ENCODE measurements at places on chromosomes 2 and 18. TPM values are rescaled to one million over a fixed set of nuclear protein-coding genes. Genes with fewer than 3 reads are reported as not detected.

DNA sequence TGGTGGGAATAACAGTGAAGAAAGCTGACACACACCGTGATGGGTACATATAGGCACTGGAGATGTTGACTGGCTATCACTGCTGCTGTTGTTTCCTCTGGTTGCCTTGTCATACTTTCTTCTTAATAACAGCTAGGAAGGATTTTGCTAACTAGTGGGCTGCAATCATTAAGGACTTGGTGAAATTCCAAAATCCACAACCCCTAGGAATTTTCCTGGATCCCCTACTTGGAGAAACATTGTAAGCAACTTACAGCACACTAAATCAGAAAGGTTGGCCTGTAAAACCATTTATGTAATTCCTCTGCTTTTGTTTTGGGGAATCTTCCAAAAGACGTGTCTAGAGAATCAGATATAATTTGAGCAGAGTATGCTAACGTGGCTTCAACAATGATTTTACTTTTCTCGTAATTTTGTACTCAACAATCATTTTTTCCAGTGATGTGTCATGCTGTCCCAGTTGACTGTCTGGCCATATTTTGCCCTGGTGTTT lies 8.0 kb upstream of the COL3A1 start:
- no peak for DNase-seq
- no peaks in the 10 kb centered on the region for H3K27me3 ChIP-seq
- H3K4me3 ChIP-seq, result no peak overlapping the region
- no peaks in the 10 kb centered on the region for H3K4me1 ChIP-seq

The CRIM1 gene
- 9.9 TPM for total RNA-seq

The LYPD6B gene
- not detected for total RNA-seq

The FSIP2 gene
- 0.11 TPM for total RNA-seq

The C2orf42 gene
- total RNA-seq, result 10.9 TPM

Measured in right lobe of liver (tissue), 6 donors.